ENCODE measurements at places on chromosomes 7 and 10.

GRCh38 chr10:71015674-71016073, 127.3 kb upstream of the PCBD1 start:
- no peak for DNase-seq

DNA sequence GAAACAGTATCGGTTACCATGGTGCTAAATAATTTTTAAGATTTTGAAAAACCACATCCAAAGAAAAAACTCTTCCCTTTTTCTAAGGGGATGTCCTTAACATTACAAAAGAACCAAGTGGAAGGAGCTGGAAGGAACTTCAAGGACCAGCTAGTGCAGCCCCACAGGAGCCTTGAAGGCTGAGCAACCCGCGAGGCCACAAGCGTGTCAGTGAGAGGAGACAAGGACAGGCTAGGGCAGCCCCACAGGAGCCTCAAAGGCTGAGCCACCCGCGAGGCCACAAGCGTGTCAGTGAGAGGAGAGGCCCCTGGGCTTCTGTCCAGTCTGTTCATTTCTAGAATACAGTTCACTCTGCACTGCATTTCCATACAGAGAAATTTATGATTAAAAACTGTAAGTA, 80.1 kb upstream of the ATP6V0A4 start:
- DNase-seq = no peak

DNA sequence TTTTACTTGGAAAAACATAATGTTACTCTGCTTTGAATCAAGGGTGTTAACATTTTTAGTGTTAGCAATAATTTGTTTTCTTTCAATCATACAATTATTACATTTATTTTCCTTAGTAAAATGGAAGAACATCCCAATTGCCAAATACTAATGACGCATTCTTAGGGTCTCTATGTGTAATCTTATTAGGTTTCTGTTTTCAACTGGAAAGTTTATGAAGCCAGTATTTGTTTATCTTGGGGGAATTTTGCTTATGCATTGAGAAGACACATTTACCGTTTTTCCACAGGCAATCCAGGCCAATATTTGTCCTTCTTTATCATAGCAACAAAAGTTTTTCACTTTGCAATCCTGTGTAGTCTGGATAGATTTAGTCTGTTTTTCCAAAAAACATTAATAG, 134.5 kb downstream of the CPED1 start:
- DNase-seq = no peak

DNA sequence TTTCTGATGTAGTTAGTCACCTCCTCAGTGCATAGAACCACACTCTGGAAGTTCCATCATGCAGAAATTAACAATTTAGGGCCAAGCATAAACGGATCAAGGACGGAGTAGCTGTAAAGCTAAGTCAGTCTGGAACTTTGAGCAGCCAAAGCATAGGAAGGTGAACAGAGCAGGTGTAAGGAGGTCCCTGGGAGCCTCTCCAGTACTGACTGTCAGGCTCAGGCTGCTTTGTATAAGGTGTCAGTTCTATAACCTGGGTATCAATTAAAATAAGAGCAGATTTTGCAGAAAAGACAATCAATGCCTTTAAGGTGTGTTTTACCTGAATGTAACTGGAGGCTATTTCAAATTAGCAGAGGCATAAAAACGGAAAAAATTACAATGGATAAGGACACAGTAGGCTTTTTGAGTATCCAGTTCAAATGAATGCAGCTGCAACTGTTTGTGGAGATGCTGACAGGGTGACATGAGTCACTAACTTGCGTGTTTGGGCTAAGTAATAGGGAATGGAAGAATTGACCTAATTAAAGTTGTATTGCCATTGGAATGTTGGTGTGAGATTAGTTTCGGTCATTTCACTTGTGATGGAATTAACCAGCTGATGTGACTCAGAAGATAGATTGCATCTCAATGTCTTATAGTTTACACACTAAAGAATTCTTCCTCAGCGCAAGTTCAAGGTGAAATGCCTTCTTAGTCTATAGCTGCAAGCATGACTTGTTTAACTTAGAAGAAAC, 417.9 kb upstream of the CNTNAP2 start:
- DNase-seq = no peak

GRCh38 chr7:92695308-92696261, 105.4 kb upstream of the FAM133B start:
- DNase-seq = peak; percentile 92

GRCh38 chr7:148803094-148803493, 81.0 kb downstream of the EZH2 start:
- no peak for DNase-seq

DNA sequence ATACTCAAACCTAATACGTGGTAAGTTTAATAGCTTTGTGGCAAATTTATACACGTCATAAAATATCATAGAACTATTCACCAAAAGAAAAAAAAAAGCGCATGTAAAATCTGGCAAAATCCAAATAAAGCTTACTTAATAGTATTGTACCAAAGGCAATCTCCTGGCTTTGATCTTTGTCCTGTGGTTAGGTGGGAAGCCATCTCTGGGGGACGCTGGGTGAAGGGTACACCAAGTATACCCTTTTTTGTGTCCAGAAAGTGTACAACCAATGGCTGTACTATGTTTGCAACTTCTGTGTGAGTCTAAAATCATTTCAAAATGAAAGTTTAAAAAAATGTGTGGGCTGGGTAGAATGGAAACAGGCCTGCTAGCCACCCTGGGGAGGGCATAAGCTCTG, 47.6 kb upstream of the ENO4 start:
- DNase-seq = no peak

DNA sequence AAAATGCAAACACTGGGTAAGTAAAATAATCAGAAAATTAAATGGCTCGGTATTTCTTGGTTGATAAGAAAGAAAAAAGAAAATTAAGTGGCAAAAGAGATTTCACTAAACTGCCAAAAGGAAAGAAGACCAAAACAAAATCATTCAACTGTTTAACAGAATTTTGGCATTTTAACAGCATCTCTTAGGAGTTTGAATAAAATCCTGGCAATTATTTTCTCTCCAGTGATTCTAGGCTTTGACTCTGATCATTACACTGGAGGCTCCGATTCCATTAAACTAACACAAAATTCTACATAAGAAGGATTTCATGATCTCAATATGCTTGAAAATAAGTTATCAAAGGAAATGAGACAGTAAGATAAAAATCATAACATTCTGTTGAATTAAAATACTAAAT, 62.3 kb downstream of the ARHGAP21 start:
- DNase-seq = no peak

DNA sequence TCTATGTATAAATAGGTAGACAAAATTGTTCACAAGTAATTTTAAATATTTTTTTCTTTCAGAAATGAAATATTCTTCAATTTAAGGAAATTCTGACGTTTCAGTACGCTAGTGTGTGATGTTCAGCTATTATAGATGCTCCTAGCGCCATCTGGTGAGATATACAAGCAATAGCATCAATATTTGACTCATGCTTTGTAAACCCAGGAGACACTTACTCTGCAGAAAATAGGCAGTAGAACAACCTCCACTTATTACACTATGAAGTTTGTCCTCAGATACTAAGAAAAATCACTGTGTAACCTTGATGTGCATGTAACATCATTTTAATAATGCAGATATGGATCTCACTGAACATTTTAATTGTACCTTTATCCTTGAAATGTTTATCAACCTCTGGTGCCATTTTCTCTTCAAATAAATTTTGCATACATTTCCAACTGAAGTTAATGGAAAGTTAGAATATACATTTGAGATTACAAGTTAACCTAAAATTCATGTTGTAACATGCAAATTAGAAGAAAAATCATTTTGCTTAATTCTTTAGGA, 151.5 kb upstream of the FAM3C start:
- DNase-seq = peak; percentile 67
